Stimulated activated CD8-positive, alpha-beta memory T cell treated with anti-CD3 and anti-CD28 coated beads, Interleukin-4, amount 100 ng/mL, for 1 hour (primary cell): ENCODE measurements at places on chromosomes 3 and 15.

- no peak for DNase-seq
Observed at GRCh38 chr15:88342666-88343065, 86.1 kb upstream of the NTRK3 start.

DNA sequence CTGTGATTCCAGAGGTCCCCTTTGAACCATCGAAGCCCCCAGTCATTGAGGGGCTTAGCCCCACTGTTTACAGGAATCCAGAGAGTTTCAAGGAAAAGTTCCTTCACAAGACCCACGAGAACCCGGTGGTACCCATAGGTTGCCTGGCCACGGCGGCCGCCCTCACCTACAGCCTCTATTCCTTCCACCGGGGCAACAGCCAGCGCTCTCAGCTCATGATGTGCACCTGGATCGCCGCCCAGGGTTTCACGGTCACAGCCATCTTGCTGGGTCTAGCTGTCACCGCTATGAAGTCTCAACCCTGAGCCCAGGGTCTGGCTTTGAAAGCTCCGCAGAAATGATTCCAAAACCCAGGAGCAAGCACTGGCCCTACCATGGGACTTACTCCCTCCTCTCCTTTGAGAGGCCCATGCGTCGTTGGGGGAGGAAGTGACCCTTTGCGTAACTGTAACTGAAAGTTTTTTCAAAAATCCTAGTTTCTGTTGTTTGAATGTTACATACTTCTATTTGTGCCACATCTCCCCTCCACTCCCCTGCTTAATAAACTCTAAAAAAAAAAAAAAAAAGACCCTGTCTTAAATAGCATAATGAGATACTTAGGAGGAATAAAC is 85.1 kb upstream of the CSPG5 start:
- DNase-seq, result no peak

- DNase-seq, result no peak
Observed at GRCh38 chr3:32912046-32912445, 39.4 kb upstream of the CCR4 start.

GRCh38 chr3:45462522-45463265 is 74.3 kb downstream of the LARS2 start:
- DNase-seq, result no peak

- no peak for DNase-seq
Observed at GRCh38 chr3:122006267-122006666, 15.8 kb downstream of the ILDR1 start.

DNA sequence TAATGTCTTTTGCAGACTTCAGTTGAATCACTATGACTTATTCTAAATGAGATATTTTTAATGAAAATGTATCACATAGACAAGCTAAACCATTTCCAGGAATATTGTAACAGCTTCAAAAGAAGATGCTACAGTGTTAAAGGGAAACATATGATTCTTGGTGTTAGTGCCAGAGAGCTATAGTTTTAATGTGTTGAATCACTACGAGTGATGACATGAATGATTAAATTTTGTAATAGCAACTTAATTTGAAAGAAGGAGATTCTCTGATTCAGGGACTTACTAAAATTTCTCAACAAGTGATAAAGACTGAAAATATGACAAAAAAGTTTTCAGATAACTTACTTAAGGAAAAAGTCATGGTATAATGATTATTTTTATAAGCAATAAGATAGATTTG is 267.3 kb upstream of the SLITRK3 start:
- no peak for DNase-seq

DNA sequence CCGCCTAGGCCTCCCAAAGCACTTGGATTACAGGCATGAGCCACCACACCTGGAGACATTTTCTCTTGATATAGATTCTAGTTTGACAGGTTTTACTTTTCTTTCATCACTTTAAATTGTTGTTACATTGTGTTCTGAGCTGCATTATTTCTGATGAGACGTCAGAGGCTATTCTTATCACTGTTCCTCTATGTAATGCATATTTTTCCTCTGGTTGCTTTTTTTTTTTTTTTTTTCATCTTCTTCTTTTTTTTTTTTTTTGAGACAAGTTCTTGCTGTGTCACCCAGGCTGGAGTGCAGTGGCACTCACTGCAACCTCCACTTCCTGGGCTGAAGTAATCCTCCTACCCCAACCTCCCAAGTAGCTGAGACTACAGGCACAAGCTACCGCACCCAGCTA is 41.2 kb downstream of the TRA2B start:
- no peak for DNase-seq

DNA sequence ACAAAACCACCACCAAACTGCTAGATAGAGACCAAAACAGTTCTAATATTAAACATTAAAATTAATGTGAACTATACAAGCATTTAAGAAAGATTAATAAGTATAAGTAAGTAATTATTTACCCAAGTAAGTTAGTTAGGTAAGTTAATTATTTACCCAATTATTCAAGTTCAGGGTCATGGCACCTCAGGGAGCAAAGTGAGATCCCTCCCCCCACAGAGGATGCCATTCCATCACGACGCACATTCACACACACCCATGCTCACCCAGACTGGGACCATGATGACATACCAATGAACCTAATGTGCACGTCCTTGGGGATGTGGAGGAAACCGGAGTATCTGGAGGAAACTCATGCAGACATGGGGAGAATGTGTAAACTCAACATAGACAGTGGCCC is 229.1 kb downstream of the NR2F2 start:
- DNase-seq, result no peak

- DNase-seq, result no peak
Observed at GRCh38 chr15:55627730-55628368, 39.7 kb upstream of the PYGO1 start.

GRCh38 chr3:57673156-57673555 is 19.7 kb downstream of the DENND6A start:
- no peak for DNase-seq

DNA sequence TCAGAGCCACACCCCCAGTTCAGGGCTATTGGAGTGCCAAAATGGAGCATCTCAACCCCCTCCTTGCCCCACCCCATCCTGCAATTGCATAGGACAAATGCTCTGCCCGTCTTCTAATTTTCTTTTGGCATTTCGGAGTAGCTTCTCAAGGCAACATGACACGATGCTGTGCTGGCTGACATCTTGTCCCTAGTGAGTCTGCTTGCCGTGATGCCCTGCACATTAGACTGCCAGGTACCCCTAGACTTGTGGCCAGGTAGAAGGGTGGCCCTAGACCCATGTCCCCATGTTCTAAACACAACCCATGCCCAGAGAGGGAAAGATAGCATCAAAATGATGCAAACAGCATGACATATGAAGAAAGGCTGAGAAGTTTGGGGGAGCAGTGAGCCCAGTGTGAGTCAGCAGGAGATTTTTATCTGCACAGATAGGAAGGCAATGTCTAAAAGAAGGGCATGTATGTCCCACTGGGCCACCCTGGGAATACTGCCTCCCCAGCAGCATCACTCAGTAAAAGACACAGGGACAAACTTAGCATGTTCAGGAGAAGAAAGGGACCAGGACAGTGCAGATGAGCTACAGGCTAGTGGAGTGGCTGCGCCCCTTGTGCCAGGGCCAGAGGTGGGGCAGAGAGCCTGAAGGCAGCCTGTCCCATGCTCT is 36.8 kb downstream of the CA12 start:
- DNase-seq, result no peak

GRCh38 chr3:122679882-122680474 is 661 bp upstream of the PARP14 start:
- no peak for DNase-seq

DNA sequence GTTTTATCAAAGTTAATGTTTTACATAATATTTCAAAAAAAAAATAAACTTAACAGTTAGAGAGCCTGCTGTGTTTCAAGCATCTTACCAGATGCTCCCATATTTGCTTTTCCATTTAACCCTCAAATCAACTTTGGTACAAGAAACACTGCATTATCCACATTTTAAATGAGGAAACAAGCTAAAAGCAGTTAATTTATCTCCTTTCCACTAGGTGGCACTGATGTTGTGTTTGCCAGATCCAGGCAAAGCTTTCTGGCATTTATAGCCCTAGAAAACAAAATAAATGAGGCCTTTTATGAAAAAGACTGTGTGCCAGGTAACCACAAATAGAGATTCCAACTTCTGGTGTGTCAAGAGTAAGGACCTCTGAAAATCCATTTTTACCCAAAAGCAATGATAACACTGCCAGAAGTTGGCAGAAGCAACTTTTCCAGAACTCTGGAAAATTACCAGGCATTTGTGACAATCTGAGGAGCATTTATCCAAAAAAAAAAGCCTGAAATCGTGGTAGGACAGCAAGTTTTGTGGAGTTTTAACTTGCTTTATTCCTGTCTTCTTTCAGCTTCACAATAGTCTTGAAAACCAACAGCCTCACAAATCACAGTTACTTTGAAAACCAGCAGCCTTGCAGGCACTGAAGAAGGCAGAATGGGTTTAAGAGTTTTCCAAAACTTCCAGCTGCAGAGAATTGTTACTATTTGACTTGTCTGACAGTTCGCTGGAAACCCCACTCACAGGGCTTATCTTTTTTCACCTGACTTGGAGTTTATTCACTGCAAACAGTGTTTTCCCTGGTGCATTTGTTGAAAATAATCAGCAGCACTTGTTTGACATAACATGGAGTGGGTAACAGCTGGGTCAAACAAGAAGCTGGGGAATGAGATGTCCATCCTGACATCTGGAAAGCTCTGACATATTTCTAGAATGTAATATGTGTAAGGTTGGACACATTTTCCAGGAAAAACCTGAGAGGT is 9.2 kb downstream of the FAM162A start:
- DNase-seq, result no peak

GRCh38 chr15:92930054-92930621 is 30.0 kb downstream of the CHD2 start:
- DNase-seq, result no peak

DNA sequence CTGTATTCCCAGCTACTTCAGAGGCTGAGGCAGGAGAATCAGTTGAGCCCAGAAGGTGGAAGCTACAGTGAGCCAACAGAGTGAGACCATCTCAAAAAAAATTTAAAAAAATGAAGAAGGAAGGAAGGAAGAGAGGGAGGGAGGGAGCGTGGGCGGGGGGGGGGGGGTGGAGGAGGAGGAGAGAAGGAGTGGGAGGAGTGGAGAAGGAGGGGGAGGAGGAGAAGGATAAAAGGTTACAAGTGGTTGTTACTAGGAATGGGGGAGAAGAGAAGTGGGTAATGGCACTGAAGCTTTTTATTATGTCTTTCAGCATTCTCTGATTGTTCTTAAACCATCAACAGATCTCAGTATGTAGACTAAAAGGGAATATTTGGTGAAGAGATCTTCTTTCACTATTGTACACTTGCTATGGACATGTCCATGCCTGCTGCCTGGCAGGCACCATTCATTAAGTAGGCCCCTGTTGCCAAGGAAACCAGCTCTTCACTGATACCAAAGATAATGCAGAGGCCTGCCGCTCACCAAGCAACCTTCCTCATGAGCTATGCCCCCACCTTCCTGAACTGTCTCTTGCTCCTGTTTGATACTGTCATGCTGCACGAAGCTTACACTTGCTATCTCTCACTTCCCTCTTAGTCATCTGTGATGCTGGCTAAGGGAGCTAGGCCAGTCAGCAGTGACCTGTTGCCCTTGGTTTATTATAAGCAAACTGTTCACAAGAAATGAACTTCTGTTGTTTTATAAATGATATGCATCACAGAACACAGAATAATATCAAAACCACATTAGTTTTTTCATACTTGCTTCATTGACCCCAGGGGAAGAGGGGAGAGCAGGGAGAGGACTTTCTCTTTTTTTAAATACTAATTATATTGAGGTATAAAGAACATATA is 23.1 kb downstream of the EPM2AIP1 start:
- no peak for DNase-seq

DNA sequence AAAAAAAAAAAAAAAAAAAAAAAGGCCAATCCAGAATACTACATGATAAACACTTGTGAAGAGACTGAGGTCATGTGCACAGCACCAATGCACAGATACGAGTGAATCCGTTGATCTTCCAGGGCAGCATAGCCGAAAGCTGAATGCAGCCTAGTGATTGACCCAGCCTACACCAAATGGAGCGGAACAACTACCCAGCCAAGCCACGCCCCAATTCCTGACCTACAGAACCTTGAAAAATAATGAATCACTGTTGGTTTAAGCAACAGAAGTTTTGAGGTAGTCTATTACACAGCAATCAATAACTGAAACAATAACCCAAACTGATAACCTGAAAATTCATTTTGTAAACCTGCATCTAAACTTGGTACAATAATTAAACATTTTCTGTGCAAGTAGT is 361.0 kb downstream of the FHIT start:
- no peak for DNase-seq

DNA sequence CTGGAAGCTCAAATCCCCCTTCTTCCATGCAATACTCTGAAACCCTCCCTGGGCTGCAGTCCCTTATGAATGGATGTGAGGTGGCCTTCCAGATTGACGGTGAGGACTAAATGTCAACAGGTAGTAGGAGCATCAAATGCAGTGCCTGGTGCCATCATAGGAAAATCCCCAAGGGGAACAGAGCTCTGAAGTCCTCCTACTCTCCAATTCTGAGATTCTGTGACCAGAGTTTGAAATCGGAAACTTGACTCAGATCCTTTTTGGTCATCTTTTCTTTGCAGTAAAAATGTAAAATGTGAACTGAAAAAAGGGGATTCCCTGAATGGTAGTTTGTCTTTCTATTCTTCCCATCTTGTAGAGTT is 68.8 kb upstream of the TJP1 start:
- DNase-seq, result no peak

DNA sequence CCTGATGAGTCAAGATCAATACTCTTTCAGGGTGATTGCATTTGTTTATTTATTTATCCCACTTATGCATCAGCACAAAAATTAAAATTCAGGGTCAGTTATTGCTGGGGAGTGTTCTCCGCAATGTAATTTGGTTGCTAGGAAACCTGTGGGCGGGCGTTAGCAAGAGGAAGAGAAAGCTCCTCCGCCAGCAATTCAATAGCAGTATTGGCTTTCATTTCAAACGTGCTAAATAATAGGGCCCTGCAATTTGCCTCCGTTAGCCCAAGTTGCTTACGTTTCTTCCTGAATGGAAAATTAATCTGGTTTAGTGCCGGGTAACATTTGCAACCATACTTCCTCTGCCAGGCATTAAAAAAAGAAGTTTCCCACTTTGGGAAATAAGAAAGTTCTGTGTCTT is 35.5 kb upstream of the PLCL2 start:
- DNase-seq, result peak; percentile 42

- DNase-seq, result no peak
Observed at GRCh38 chr3:135169651-135170050, 374.6 kb downstream of the EPHB1 start.

DNA sequence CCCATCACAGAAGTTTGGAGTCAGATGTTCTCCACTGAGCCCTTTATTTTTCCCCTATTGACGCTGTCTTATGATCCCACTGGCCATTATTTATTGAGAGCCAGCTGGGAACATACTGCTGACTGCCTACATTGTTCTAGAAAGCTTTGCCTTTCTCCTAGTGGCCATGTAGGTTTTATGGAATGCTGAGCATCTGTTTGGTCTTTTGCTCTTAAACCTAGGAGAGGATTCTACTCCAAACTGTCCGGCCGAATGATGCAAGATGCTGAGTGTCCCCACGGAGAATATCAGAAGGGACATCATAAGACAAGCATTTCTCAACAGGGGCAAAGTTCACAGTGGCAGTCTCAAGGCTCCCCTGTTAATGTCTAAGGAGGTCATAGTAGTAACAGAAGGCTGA is 171.4 kb downstream of the ARRDC4 start:
- no peak for DNase-seq

GRCh38 chr15:44250566-44251205 is 37.8 kb upstream of the GOLM2 start:
- no peak for DNase-seq

- no peak for DNase-seq
Observed at GRCh38 chr15:95227235-95227634, 995.9 kb downstream of the MCTP2 start.
